Activated CD4-positive, alpha-beta T cell treated with anti-CD3 and anti-CD28 coated beads, Interleukin-2, amount 50 U/mL, for 1 hour (primary cell): ENCODE measurements at places on chromosomes 13 and 19.

DNA sequence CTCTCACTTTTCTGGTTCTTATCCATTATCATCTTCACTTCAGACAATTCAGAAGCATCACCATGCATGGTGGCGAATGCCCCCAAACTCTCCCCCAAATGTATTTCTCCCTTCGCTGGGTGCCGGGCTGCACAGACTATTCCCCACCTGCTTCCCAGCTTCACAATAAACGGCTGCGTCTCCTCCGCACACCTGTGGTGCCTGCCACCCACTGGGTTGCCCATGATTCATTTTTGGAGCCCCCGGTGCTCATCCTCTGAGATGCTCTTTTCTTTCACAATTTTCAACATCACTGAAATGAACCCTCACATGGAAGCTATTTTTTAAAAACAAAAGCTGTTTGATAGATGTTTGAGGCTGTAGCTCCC, 2.8 kb upstream of the F10 start:
- DNase-seq: no peak

- no peak for DNase-seq
Measured at GRCh38 chr13:93039131-93039530, 187.5 kb upstream of the GPC6 start.

GRCh38 chr19:7844405-7844804, 14.4 kb downstream of the EVI5L start:
- no peak for DNase-seq

GRCh38 chr13:112177450-112178288, 110.7 kb downstream of the SOX1 start:
- no peak for DNase-seq

GRCh38 chr13:112703449-112704284, 13.8 kb downstream of the ATP11A start:
- DNase-seq: no peak
